Substantia nigra (tissue), 51 donors: ENCODE measurements at places on chromosomes 4 and X.

DNA sequence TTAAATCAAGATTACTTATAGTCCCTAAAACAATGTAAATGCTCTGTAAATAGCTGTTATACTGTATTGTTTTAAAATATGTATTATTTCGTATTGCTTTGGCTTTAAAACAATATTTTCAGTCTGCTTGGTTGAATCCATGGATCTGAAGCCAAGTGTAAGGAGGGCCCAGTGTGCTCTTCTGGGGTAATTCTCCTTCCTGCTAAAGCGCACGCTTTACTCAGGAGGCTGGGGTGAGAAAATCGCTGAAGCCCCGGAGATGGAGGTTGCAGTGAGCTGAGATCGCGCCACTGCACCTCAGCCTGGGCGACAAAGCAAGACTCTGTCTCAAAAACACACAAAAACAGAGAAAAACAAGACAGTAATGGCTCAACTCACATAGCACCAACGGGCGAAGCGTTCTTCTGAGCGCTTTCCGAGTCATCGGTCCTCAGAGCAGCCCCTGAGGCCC, 391 bp upstream of the IDUA start:
- DNase-seq, result no peak

GRCh38 chr4:99979872-99980271, 29.8 kb upstream of the H2AZ1 start:
- DNase-seq, result no peak

- no peak for DNase-seq
These were observed 54.9 kb upstream of the IRF2 start for GRCh38 chr4:184529283-184529682.

GRCh38 chrX:41889317-41890025, 33.9 kb downstream of the CASK start:
- DNase-seq, result no peak

GRCh38 chr4:61556277-61556676, 356.2 kb downstream of the ADGRL3 start:
- DNase-seq, result no peak

DNA sequence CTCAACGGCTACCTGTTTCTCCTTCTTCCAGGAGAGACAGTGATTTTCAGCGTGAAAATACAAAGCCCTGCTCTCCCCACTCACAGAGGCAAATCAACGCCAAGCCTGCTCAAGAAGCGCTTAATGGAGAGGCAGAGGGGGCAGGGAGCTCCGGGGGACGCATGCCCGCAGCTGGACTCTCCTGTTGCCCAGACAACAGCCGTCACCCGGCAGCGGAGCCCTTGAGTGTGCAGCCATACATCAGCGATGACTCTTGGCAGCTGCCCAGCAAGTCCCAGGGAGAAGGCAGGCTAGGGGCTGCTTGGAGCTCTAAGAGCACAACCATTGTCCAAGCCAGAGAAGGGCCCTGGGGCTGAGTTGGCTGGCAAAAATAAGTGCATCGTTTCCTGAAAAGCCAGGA, 71.0 kb upstream of the AFAP1 start:
- peak; percentile 50 for DNase-seq

DNA sequence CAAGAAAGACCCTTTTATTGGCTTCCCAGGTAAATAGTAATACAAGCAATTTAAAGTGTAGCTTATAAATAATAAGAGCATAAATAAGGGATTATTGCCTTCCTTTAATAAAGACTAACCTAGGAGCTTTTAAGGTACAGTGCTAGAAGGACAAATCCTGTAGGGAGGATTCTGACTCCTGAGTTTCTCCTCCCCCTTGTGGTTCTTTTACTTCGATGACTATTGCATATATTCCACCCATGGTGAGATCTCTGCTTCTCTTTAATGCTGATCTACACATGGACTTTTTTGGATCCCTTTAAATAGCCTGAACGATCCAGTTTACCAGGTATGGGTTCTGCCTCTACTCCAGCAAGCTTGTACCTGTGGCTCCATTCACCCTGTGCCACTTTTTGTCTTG, 2.5 kb downstream of the GALNT7 start:
- DNase-seq, result no peak

GRCh38 chr4:125719987-125720386, 405.2 kb downstream of the FAT4 start:
- DNase-seq, result no peak

DNA sequence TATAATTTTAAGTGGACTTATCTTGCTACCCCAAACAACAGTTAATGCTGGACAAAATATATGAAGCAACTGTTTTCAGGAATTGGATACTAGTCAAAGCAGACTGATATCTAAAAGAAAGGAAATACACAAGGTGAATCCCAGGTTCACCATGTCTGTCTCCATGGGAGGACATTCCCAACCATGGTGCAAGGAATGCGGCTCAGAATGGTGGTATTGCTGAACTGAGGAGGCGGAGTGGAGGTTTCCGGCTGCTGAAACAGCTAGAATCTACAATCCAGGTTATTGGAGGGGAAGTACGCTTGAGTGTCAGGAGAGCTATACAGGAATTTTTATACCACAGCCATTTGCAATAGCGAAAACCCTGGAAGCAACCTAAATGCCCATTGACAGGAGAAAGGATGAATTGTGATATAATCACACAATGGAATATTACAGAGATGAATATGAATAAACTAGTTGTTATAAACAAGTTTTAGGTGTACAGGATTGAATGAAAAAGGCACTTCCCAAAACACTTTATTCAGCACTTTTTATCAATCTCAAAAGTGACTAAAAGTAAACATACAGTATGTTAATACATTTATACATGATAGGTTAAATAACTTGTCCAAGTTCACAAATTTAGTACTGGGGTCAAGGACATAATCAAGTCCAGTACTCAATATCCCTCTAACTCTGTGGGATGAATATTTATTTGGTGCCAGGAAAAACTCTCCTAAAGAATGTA, 9.0 kb downstream of the HMGB2 start:
- no peak for DNase-seq

GRCh38 chr4:89243733-89244252, 63.8 kb downstream of the GPRIN3 start:
- no peak for DNase-seq

DNA sequence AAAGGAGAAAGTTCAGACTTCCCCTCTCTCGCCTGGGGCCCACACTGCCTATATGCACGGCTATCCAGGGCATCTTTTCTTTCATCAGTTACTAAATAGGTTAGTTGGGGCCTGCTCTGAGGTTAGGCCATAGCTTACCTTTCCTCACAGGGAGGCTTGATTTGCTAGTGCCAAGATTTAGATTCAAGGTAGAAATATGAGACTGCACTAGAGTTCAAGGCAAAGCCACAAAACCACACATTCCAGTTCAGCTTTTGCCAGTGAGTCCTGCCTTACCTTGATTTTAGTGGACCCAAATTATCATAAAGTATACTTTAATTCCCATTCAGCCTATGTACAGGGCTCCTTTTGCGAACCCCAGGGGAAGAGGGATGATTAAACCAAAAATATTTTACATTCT, 762.8 kb downstream of the PDHA2 start:
- DNase-seq, result no peak

GRCh38 chrX:37998586-37999262, 7.6 kb upstream of the SYTL5 start:
- DNase-seq, result no peak

GRCh38 chrX:124369722-124370121, 23.4 kb downstream of the SH2D1A start:
- no peak for DNase-seq

GRCh38 chr4:180973894-180974293, 1269.3 kb upstream of the TENM3 start:
- no peak for DNase-seq

- no peak for DNase-seq
These were observed 1.6 kb upstream of the GUCY1A1 start for GRCh38 chr4:155665054-155665453.

GRCh38 chrX:40174854-40175510, 77.2 kb upstream of the BCOR start:
- DNase-seq, result no peak

GRCh38 chr4:52576961-52577623, 82.0 kb downstream of the USP46 start:
- no peak for DNase-seq

DNA sequence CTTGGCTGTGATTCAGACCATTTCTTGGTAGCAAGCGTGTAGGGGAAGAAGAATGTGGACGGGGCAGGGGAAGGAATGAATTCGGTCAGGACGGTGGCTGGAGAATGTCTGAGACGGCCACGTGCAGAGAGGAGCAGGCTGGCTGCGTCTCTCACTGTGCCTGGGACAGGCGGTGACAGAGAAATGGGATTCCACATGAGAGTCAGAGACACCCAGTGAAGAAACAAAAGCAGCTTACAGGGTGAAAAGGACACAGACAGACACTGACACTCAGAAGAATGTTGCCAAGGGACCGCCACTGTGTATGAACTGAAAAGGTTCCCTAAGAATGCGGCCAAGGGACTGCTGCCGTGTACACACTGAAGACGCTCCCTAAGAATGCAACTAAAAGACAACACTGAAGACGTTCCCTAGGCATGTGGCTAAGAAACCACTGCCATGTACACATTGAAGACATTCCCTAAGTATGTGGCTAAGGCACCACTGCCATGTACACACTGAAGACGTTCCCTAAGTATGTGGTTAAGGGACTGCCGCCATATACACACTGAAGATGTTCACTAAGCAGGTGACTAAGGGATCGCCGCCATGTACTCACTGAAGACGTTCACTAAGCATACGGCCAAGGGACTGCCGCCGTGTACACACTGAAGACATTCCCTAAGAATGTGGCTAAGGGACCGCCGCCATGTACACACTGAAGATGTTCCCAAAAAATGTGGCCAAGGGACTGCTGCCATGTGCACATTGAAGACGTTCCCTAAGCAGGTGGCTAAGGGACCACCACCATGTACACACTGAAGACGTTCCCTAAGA, 49.1 kb downstream of the DHRSX start:
- no peak for DNase-seq

GRCh38 chr4:4494882-4495281, 47.0 kb downstream of the STX18 start:
- no peak for DNase-seq

- DNase-seq, result no peak
These were observed at the start of gene ZAR1 for GRCh38 chr4:48490012-48490679. Gene ZAR1, plus strand, starts transcription at chr4:48490252. Its CDS starts 40 bp downstream, at chr4:48490292.

GRCh38 chr4:113112338-113112978, 63.0 kb downstream of the ANK2 start:
- DNase-seq, result no peak

GRCh38 chr4:88628746-88629145, 36.5 kb downstream of the HERC3 start:
- no peak for DNase-seq

DNA sequence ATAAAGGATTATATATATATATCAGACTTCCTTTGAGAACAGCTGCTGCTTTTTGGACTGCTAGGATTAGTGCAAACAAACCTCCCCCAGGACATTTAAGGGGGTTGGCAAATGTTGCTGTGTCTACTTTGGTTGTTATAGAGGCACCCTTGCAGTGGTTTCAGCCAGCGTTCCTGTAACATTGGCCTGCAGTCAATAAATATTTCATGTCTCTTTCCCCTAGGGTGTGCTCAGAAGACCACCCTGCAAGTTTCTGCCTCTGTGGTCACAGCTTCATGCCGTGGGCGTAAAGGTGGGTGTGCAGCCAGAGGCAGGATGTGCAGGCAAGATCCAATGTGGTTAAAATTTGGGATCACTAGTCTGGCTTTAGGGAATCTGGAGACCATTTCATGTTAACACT, 28.9 kb downstream of the FGF5 start:
- DNase-seq, result no peak

- no peak for DNase-seq
These were observed 343.5 kb downstream of the IDS start for GRCh38 chrX:149161435-149162088.

- DNase-seq, result no peak
These were observed 46.3 kb upstream of the BCLAF3 start for GRCh38 chrX:20037186-20037585.

- no peak for DNase-seq
These were observed 431.8 kb downstream of the PPARGC1A start for GRCh38 chr4:23458054-23458453.

- DNase-seq, result no peak
These were observed 253.3 kb downstream of the HS3ST1 start for GRCh38 chr4:11175374-11175773.

- no peak for DNase-seq
These were observed 60.5 kb upstream of the RPL34 start for GRCh38 chr4:108559911-108560310.

DNA sequence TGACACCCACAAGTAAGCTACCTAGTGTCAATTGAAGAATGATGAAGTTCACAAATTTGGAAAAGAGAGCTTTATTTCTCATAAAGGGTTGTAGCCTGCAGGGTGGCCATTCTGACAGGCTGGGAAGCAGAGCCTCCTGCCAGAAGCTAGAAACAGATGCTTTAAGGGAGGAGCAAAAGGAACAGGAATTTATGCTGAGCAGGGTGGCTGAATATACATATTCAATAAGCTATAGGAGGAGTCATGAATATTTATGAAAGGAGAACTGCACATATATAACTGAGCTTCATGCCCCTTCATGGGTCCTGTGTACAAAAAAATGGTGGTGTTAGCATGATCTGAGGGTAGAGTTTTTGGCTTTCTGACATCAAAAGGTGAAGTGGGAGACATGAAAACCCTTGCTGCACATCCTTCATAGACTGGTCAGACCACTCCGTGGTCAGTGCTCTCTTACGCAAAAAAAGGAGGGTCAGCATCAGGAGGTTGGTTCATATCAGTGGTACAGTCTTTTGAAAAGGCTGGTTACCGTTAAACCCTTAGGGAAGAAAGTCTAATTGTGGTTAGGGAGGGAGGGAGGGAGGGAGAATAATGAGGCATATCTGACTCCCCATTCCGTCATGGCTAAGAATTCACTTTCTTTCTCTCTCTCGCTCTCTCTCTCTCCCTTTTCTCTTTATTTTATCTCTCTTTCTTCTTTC, 121.4 kb downstream of the LUZP4 start:
- no peak for DNase-seq

DNA sequence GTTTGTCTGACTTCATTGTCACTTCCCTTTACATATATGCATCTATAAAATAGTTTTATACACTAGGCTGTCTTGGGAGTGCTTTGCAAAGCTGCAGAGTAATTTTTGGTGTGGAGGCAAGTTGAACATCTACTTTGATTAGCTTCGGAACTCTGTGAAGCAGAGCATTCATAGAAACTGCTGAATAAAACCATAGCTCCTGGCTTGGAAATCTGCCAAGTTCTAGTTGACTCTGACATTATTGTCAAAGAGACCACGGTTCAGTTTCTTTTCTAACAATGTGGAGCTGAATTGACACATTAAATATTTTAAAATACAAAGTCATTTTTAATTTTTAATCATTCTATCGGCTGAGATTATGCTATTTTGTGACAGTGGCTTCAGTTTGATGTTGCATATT, 335.0 kb downstream of the BMPR1B start:
- no peak for DNase-seq

- DNase-seq, result no peak
These were observed 5.6 kb upstream of the ADD1 start for GRCh38 chr4:2837904-2838496.

GRCh38 chr4:150152766-150153165, 74.5 kb downstream of the DCLK2 start:
- DNase-seq, result no peak

DNA sequence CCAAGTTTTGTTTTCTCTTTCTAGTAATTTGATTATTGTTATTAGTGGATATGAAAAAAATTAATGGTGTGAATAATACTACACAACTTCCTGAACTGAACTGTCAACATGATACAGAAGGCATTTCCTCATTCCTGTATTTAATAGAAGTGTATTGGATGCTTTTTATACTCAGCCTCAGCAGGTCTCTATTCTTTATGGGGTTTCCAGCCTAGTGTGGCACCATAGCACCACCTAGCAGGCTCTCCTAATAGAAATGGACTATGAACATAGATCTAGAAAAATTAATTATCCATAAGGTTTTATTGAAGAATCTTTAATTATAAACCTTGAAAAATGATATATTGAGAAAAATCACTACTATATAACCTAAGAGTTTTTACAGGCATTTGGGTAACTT, 52.4 kb downstream of the GLRB start:
- no peak for DNase-seq
